ENCODE measurements at places on chromosomes 5 and 9.
A peak's percentile ranks its signal among the peaks of the same experiment; 100 is the strongest.

GRCh38 chr5:139385061-139386049 lies 2.3 kb upstream of the SLC23A1 start:
- DNase-seq, result no peak

DNA sequence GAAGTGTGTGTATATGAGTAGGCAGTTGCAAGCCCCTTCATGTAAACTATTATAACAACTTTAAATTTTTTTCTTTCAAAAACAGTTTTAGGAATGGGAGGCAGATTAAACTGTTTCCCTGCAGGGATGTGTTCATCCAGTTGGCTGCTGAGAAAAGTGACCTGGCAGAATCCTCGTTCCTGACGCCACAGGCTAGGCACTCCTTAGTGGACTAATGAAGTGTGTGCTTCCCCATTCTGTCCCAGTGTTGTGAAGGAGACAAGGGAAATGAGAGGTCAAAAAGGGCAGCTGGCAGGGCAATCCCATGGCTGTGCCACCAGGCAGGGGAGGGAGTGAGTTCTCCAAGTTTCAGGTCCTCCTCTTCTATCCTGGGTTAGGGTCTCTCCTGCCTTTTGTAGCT lies 59.8 kb downstream of the FOXD1 start:
- DNase-seq, result no peak

- DNase-seq, result no peak
Observed at GRCh38 chr5:138938526-138938925, 63.4 kb upstream of the LRRTM2 start.

DNA sequence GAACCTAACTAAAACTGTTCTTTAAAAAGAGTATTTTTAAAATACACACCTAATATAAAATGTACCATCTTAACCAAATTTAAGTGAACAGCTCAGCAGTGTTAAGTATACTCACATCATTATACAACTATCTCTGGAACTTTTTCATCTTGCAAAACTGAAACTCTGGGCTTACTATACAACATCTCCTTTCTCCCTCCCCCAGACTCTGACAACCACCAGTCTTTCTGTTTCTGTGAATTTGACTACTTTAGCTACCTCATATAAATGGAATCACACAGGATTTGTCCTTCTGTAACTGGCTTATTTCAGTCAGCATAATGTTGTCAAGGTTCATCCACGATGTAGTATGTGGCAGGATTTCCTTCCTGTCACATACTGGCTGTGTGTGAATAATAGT lies 93.5 kb downstream of the FOXD1 start:
- DNase-seq, result no peak

DNA sequence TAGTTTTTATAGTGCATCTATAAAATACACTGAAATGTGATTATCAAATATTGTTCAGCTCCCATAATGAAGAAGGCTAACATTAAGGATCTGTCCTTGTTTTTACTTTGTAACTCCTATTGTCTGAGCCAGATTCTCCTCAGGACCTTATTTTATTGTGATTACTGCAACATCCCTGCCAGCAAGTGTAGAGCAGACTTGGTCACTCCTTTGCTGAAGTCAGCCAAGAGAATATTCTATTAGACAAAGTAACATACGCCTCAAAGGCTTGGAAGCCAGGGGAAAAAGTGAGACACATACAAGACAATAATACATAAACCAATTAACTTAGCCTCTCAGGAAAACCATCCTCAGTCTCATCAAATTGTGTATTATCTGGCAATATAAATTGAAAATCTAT lies 269.6 kb downstream of the ARL15 start:
- no peak for DNase-seq

- peak; percentile 82 for DNase-seq
Observed at GRCh38 chr5:757931-758697, 26.4 kb downstream of the ZDHHC11B start.

- DNase-seq, result no peak
Observed at GRCh38 chr5:135996611-135997010, 32.2 kb upstream of the TGFBI start.

DNA sequence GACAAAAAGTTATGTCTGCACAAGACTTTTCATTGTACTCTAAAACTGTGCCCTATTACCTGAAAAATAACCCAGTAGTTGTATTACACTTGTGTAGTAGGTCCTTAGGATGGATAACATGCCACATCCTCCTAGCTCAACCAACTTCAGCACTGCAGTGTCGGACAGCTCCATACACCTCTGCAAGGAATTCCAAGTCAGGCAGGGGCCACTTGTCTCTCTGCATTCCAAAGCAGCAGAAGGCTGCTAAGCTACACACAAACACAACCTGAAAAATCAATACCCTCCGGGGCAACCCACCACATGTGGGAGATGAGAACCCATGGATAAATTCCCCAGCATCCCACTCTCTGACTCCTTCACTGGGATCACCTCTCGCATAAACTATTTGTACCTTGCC lies 50.2 kb downstream of the MED10 start:
- no peak for DNase-seq

DNA sequence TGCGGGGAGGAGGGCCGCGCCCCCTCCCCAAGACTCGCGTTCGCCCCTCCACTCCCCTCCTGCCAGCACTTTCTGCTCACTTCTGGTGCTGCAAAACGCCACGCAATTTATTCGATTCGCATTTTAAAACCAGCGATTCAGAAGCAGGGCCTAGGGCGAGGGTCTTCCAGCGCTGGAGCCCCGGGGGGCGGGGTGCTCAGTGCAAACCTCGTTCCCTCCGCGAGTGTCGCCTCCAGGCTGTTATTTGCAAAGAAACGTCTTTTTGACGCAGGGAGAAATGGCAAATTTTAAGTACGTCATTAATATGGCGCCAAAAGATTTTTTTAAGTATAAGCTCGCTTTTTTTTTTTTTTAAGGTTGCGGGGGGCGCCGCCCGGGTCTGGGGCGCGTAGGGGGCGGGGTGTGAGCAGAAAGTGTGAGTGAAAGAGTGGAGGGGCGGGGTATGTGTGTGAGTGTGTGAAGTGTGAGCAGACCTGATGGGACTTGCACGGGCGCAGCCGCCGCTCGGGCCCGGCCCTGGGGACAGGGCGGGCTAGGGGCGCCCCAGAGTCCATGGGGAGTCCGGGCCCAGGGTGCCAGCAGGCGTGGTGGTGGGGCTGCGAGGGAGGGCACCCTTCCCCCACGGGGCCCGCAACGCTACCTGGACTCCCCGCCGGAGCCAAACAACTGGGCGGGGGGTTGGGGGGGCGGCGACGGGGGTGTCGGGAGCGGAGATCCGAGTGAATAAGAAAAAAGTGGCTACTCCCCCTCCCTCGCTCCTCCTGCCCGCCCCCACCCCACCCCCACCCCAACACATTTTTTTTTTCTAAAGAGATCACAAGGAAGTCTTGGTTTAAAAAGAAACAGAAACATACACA lies at the start of gene JADE2:
Gene JADE2 (plus strand): TSS at position 845 of the 857 bp plus-strand sequence. CDS start 10,188 bp downstream, outside the sequence.
- peak; percentile 88 for DNase-seq

DNA sequence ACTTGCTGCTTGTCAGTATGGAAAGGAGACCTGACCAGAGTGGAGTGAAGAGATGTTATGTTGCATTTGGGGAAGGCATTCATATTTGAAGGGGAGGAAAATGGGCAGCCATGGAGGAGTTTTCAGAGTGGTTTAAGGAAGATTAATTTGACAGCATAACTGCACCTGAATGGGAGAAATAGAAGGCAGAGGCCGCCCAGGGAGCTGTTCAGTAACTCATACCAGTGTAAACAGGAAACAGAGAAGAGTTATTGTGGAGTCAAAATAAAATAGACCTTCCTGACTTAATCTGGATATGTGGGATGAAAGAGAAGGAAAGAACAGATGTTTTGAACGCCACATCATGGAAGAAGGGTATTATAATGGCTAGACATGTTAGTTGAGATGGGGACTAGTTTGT lies 13.4 kb downstream of the SLC44A1 start:
- DNase-seq, result no peak

GRCh38 chr9:18824095-18824666 lies 208.8 kb downstream of the SAXO1 start:
- DNase-seq, result no peak

DNA sequence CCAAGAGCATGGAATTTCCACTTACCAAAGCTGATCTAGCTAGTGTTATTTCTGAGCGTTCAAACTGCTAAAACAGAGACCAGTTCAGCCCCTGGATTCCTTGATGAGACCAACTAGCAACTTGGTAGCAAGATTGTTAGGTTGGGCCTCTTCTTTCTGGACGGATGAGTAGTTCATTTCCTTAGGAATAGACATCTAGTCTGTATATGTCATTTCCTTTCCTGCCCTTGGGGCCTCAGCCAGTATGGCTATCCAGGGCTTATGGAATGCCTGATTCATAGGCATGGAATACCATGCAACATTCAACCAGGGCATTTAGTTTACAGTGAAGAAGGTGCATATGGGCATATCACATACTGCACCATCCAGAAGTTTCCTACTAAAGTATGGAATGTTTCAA lies 14.5 kb upstream of the LPAR1 start:
- no peak for DNase-seq

DNA sequence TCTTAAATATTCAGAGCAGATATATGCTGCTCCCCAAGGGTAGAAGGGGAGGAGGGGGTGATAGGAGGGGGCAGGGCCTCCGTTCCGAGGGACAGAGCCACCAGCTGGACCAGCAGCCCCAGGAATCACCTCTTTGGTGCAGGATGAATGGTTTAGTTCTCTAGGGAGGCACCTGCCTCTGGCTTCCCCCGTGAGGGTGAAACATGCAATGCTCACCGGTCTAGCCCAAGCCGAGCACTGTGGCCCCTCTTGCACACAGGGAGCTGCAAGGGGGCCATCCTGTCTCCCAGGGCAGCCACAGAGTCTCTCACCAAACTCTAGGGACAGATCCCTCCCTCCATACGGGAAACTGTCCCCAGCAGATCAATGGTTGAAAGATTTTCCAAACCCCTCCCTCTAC lies 163.7 kb downstream of the DAB2IP start:
- no peak for DNase-seq

- DNase-seq, result peak; percentile 75
Observed at GRCh38 chr5:33891788-33892619, at the start of gene ADAMTS12. Gene ADAMTS12 (minus strand): TSS chr5:33891990. CDS start chr5:33891856, 134 bp downstream.

DNA sequence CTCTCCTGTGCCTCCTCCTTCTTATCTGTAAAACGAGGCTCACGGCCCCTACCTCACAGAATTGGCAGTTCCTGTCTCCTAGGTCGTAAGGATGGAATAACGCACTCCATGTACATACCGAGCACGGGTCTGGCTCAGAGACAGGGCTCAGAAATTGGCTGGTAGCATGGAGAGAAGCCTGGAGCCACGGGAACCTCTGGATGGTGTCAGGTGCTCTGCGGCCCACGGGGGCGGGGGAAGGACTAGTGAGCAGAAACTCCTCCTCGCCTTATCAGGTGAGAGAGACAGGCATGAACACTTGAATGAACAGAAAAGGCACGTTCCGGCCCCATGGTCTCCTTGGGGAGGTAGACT lies 15.4 kb upstream of the C5orf47 start:
- no peak for DNase-seq

DNA sequence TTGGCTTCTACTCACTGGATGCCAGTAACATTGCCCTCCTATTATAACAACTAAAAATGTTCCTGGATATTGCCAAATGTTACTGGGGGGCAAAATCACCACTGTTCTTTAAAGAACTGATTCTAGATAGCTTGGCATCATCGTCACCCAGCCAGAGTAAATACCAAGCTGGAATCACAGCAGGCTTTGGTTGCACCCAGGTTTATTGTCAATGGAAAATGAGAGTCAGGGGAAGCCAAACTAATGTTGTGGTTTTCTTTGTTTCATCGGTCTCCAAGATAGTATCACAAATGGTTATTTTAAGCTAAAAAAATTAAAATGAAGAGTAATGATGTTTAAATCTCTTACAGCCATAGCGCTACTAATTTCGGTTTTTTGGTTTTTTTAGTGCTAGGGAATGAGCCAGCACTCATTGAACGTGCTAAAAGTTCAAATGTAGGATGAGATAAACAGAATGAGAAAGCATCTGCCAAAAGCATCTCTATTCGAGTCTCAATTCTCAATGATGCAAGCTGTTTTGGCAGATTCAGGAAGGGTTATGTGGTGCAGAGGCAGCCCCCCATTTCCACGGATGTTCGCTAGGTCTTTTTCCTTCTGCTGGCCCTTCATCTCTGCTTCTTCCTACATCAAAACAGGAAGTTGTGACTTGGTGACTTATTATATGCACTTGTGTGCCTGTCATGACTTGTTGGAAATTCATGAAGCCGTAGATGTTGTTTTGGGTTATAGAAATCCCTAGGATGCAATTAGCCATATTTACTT lies 558.0 kb downstream of the EBF1 start:
- DNase-seq, result no peak

GRCh38 chr5:1809416-1810035 lies 8.3 kb downstream of the NDUFS6 start:
- DNase-seq, result peak; percentile 45

- no peak for DNase-seq
Observed at GRCh38 chr5:79259383-79259782, 23.5 kb downstream of the JMY start.

- no peak for DNase-seq
Observed at GRCh38 chr9:37565661-37566618, 10.2 kb downstream of the FBXO10 start.
